ENCODE measurements at places on chromosomes 2 and 18.

- no peak for DNase-seq
Measured at GRCh38 chr2:159152128-159152778, 134.2 kb downstream of the WDSUB1 start.

DNA sequence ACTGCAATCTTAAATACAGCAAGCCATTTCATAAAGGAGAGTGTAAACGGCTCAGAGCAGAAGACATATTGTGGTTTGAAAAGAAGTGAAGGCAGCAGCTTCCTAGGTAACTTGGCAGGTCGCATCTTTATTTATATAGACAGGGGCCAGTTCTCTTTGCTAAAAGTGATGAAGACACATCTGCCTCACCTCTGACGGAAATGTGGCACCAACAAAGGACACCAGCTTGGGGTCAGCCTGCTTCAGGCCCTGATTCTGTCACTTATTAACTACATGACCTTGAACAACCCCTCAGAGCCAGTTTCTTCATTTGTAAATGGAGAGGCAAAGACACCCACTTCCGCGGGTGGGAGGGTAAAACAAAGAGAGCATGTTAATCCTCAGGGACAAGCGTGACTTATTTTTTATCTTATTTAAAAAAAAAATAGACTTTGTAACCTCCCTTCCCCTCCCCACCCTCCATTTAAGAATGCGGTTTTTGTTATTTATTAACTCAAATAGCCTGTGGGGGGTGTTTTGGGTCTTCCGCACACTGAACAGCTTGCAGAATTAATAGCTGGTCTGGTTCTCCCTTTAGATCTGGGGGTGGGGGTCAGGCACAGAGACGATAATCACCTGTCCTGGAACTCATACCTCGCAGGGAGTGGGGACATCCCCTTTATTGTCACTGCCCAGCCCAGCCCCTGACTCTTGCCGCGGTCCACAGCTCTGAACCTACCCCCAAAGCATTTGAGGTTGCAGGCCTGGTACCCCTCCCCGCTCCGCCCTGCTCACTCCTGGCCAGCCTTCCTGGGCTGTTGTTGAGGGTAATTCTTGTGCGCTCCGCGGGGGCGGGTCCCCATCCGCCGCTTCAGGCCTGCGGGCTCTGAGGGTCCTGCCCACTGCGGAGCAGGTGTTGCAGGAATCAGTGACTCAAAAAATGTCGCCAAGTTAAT is 64.2 kb upstream of the TMEM17 start:
- DNase-seq = no peak

GRCh38 chr2:19815746-19816145 is 86.0 kb downstream of the TTC32 start:
- no peak for DNase-seq

DNA sequence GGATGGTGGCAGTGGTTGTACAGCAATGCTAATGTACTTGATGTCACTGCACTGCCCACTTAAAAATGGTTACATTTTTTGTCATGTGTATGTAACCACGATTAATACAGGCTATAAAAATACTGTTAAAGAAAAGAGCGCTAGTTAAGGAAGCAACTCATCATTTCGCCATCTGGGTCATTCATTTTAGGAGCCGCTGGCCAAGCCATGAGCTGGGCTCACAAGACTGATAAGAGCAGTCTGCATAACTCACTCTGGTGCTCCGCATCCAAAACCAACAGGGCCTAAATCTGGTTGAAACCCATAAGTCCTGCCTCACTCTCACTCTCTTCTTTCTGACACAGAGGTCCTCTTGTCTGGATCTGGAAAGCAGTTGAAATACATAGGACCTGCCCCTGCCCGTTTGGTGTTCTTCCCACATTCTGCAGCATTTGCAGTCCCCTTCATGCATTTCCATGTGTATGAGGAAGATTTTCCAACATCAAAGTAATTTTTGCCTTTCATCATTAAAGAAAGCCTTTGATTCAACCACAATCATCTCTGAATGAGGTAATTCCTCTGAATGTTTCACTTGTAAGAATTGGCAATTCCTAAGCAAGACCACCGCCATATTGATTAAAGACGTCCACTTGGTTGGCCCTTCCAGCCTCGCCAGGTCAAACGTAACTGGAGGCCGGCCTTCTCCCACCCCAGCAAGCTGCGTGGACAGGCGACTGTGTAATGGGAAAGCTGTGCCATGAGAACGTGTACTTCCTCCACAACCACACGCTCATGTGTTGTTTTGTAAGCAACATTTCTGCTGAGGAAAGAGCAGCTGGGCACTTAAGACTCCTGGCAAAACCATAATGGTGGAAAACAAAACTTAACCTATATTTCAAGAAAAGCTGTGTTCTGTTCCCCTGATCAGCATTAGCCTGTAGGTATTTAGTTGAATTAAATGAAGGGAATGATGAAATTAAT is 112.2 kb downstream of the VAPA start:
- no peak for DNase-seq

- DNase-seq = no peak
Measured at GRCh38 chr18:50441016-50441415, 66.2 kb downstream of the SKA1 start.

Data from naive thymus-derived CD8-positive, alpha-beta T cell (primary cell).